CD14-positive monocyte (primary cell): ENCODE measurements at places on chromosomes 5 and 9. TPM values are rescaled to one million over a fixed set of nuclear protein-coding genes. Genes with fewer than 3 reads are reported as not detected.

- DNase-seq: peak; percentile 87
Observed at GRCh38 chr5:43041669-43042175, 1.6 kb upstream of the ANXA2R start.

- DNase-seq: peak; percentile 47
Observed at GRCh38 chr9:3125602-3126405, 281.9 kb upstream of the PUM3 start.

PCA3 gene
- not detected for polyA plus RNA-seq

DNA sequence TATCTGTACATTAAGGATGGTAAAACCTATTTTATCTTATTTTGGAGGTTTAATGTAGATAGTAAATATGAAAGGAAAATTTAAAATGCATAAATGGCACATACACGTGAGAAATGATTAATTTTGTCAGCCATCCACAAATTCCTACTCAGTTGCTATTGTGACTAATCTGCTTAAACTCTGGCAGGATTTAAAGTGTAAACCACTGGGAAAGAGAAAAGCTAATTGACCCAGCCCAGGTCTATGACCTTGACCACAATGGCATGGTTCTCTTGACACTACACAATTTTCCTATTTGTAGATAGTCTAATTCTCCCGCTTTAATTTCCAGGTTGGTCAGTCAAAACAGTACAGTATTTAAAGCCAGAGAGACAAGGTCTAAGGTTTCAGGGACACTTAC, 459.0 kb upstream of the KLF4 start:
- DNase-seq: no peak

DNA sequence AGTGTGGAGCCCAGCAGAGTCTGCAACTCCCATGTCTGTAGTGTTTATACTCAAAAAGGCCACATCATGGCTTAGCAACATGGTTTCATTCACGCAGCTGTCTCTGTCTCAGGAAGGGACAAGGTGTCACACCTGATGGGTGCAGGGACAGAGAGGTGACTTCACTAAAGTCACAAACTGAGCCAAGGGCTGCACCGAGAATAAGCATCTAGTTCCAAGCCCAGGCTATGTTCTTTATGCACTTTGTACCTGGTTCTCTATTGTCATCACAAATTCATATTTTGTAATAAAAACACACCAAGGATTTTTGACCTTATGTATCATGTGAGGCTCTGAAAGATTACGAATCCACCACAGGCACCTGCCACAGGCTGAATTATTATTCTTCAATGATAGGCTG, 64.9 kb upstream of the STK32A start:
- no peak for DNase-seq

GRCh38 chr5:66652818-66653217, 56.6 kb downstream of the MAST4 start:
- DNase-seq: no peak

DNA sequence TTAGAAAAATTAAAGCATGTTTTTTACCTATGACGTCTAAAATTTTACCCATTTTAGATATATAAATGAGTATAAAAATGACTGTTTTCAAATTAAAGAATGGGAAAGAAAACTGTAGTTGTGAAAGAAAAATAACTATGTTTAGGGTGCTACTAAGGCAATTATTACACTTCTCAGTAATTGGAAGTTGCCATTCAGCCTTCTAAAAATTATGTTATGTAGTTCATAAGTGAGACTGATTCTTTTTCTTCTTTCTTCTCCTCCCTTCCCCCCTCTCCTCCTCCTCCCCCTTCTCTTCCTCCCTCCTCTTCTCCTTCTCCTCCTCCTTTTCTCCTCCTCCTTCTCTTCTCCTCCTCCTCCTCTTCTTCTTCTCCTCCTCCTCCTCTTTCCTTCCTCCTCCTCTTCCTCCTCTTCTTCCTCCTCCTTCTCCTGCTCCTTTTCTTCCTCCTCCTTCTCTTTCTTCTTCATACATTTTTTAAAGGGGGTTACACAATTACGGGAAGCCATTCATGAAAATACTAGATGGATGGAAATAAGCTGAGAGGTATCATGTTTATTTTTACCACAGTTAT, 223.6 kb downstream of the CETN3 start:
- DNase-seq: no peak

FBLL1 gene
- not detected for polyA plus RNA-seq

- no peak for DNase-seq
Observed at GRCh38 chr9:127166111-127166510, 43.7 kb upstream of the ANGPTL2 start.

BSPRY gene
- 0.16 TPM for polyA plus RNA-seq

GRCh38 chr5:128007939-128008338, 75.6 kb upstream of the SLC12A2 start:
- DNase-seq: no peak

DNA sequence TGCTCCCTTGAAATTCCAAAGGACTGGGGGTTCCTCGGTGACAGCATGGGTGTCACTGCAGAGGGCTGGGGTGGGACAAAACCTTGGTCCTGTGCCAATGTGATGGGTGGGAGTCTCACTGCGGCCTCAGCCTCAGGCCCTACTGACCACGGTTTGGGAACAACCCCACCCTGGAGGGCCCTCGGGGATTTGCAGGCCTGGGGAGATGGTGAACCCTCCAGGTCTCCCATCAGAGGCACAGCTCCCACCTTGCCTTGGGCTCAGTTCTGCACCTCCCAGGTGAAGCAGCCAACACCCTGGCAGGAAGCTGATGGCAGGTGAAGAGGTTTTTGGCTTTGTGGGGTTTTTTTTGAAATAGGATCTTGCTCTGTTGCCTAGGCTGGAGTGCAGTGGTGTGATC, 286.8 kb downstream of the PBX3 start:
- DNase-seq: no peak

DNA sequence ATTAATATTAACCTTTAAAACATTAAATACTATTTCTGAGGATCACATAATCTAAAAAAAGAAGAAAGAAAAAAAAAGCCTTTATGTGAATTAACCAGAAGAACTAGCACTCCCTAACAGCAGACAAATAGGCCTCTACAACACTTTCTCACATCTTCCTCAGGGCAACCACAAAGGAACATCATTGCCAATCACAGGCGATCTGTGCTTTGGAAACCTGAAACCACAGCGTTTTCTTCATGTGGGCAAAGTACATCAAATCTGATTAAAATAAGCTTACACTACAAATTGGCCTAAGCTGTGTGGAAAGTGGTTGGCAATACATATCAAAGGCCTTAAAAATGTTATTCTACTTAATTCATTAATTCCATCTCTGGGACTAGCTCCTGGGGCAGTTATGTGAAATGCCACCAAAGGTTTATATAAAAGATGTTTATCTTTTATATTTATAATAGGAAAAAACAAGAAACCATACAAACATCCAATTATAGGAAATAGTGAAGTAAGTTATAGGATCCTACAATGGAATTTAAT, 184.8 kb upstream of the TBCA start:
- DNase-seq: no peak

DNA sequence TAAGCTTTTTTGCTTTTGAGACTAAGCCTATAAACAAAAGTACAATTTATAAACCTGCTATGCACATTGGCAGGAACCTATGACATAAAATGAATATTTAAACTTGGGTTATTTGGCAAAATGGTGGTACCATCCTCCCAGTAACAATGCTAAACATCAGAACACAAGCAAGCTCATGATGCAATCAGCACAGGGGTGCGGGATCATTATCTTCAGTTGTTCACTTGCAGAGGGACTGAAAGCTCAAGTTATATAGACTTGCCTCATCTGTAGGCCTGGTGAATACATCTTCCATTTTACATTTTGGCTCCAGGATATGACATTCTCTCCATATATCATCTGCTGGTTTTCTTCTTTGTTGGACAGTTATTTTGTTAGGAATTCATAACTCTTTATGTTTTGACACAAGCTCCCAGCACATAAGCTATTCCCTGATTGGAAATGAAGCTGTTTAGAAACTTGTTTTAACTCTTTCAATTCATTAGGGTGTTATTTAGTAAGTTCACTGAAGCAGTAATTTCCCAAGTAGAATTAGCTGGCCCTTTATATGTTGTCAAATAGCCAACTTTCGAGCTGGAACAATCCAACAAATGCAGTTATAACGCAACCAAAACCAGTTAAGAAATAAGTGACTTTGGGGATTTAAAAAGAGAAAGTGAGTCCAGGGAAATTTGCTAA, 124.7 kb upstream of the LIFR start:
- DNase-seq: no peak

GRCh38 chr5:62779010-62779422, 200.4 kb downstream of the LRRC70 start:
- peak; percentile 11 for DNase-seq

GRIA1 gene
- polyA plus RNA-seq: not detected

CCDC183 gene
- not detected for polyA plus RNA-seq

- DNase-seq: no peak
Observed at GRCh38 chr9:105678163-105678562, 15.9 kb downstream of the TAL2 start.

TMEM174 gene
- polyA plus RNA-seq: not detected in 2 replicates
